Hypothalamus (tissue), 51 donors: ENCODE measurements at places on chromosomes 2 and 18.

GRCh38 chr2:72291059-72291458, 143.4 kb upstream of the CYP26B1 start:
- DNase-seq: no peak

DNA sequence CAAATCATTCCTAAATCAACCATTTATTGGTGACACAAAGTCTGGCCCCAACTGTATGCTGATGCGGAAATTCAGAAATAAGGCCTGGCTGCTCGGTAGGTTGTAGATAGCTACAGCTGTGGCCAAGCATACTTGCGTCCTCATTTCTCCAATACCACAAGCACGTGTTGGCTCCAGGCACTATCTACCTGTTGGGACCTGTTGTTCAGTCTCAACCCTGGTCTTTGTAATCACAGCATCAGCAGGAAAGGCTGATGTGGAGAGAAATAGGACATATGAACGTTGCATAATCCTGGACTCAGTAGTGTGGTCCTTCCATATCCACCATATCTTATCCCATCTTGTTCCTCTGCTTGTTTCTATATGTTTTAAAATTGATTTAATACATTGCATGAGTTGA, 212.6 kb downstream of the PMAIP1 start:
- no peak for DNase-seq

DNA sequence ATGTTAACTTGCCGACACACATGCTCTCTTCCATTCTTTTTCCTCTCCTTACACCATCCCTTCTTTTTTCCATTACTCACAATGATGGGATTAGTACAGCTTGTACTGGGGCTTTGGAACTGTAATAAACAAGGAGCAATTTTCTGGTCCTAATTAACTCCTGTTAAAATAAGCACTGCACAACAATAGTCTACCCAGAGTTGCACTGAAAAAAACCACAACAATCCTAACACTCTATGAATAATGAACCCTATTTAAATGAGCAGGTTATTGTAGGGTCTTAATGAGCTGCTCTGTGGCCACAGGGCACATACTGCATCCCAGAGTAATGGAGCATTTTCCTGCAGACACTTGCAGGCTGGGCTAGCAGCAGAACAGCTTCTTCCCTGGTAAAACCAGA, 380.3 kb downstream of the NRXN1 start:
- no peak for DNase-seq

- no peak for DNase-seq
These were observed 45.2 kb upstream of the FAM117B start for GRCh38 chr2:202589582-202589949.

GRCh38 chr2:60717691-60718090, 38.4 kb upstream of the PAPOLG start:
- DNase-seq: no peak

- DNase-seq: no peak
These were observed 42.9 kb upstream of the GRHL1 start for GRCh38 chr2:9908639-9909038.

- no peak for DNase-seq
These were observed 33.1 kb downstream of the TUBB6 start for GRCh38 chr18:12340945-12341660.

- no peak for DNase-seq
These were observed 91.0 kb downstream of the PLB1 start for GRCh38 chr2:28586867-28587266.

- DNase-seq: peak; percentile 36
These were observed 626 bp upstream of the SLC1A4 start for GRCh38 chr2:64988420-64989125.

DNA sequence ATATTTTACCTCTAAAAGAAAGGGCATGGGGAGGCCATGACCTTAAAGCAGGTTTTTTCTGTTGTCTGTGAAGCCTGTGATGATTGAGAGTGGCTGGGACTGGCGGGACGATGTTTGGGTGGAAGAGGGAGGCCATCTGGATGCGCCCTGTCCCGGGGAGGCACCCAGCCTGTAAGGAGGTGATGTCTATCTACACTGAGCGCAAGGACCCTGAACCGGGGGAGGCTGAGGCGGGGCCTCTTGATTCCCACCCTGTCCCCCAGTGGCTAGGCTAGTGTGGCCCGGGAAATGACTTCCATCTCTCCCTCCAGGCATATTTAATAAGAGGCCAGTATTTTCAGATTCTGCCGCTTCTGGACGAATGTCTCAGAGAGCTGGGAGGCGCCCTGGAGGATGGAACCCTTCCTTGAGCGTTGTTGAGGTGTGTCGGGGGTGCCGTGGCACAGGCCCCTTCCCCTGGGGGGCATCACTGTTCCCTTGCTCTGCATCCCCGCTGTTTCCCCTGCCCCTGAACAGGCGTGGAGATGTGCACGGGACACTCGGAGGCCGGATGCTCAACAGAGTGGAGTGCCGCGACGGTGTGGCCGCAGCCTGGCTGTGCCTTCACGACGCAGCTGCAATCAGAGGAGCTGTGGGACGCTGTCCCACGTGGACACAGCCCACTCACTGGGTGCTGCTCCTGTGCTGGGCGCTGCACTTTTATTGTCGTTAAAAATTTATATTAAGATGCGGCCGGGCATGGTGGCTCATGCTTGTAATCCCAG, 185.4 kb downstream of the LDLRAD4 start:
- no peak for DNase-seq

DNA sequence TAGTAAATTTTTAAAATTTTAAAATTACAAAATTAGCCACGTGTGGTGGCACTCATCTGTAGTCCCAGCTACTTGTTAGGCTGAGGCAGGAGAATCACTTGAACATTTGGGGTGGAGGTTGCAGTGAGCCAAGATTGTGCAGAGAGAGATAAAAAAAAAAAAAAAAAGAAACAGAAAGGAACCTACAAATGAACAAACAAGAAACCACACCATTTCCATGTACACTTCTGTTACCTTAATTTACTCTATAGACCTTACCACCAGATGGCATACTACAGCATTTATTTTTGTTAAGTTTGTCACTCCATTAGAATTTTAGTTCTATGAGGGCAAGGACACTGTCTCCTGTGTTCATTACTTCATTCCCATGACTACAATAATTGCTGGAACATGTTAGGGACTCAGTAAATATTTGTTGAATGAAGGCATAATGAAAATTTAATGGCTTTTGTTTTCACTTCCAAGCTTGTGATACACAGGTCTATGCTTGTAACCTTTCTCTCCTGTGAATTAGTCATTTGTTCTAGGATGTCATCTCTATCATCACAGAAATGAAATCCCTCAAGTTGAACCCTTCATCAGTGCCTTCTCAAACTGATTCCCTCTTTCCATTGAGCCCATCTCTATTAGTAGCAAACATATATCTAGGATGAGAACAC, 76.0 kb downstream of the ARHGAP15 start:
- no peak for DNase-seq

DNA sequence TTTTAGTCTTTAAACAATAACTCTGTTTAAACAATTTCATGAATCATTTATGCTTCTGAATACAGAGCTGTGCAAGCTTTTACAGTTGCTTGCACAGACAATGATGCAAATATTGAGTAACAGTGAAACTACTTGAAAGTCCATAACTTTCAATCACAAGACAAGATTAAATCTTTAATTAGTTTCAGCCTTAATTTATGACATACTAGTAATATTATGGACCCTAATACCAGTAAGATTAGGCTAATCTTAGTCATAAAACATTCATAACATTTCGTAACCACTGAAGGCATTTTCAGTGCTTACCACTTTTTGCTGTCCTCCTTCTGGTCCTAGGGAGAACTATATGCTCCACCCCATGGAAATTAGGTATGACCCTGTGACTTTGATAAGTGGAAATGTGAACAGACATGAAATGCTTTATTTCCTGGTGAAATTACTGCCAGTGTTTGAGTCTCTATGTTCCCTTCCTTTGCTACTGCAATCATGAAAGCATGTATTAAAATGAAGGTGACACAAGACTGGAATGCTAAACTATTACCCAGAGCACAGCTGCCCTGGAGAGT, 1.8 kb upstream of the COBLL1 start:
- no peak for DNase-seq
